ENCODE measurements at places on chromosomes 4 and X. TPM values are rescaled to one million over a fixed set of nuclear protein-coding genes. Genes with fewer than 3 reads are reported as not detected.

DNA sequence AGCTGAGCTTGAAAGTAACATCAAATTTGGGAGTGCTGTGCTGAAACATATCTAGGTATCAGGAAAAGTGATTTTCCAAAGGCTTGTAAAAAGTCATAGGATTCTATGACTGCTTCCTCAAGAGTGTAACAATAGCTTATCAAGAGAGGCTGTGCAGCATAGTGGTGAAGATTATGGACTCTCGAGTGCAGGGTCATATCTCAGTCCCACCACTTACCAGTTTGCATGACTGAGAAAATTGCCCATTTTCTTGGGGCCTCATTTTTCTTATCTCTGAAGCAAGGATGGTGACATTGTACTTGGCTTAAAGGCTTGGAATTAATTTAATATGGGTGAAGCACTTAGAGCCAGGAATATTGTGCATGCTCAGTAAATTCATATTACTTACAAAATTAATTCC, 57.2 kb downstream of the AFF1 start:
- DNase-seq = no peak
- no peaks in the 10 kb centered on the region for H3K27me3 ChIP-seq
- peaks cover 7% of the 10 kb centered on the region for H3K36me3 ChIP-seq
- no peak overlapping the region for H3K4me3 ChIP-seq
- H3K4me1 ChIP-seq = peaks cover 16% of the 10 kb centered on the region
- H3K27ac ChIP-seq = no peak overlapping the region

F8A3 gene
- polyA plus RNA-seq = 3.5 TPM

- no peak for DNase-seq
- no peak overlapping the region for H3K4me3 ChIP-seq
- no peaks in the 10 kb centered on the region for H3K4me1 ChIP-seq
Measured at GRCh38 chr4:165834116-165834515, 38.9 kb upstream of the TLL1 start.

- no peaks in the 10 kb centered on the region for H3K36me3 ChIP-seq
- H3K4me3 ChIP-seq = no peak overlapping the region
- no peak overlapping the region for H3K27ac ChIP-seq
- no peak for DNase-seq
- H3K4me1 ChIP-seq = no peaks in the 10 kb centered on the region
Measured at GRCh38 chrX:125520029-125520428, 200.4 kb downstream of the TEX13C start.

DNA sequence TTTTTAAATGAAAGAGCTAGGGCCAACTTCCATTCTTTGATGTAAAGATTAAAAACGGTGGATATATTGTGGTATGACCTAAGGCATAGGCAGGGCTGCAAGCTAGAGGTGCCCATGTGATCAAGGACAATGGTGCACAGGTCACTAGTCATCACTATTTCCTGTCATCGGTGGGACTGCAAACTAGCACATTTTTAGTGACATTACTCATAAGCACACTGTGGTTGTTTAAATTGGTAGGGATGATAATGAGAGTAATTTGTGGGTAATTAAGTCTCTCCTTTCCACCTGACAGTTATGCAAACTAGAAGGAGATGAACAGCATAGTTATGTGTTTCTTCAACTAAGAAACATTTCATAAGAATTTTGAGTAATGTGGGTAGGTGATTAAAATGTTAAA, 85.4 kb downstream of the GPRIN3 start:
- H3K27me3 ChIP-seq = no peaks in the 10 kb centered on the region
- no peaks in the 10 kb centered on the region for H3K4me1 ChIP-seq
- H3K36me3 ChIP-seq = no peaks in the 10 kb centered on the region
- no peak overlapping the region for H3K4me3 ChIP-seq

TRIM61 gene
- 2.2 TPM for polyA plus RNA-seq

Data from naive B cell (primary cell).